HS-5 (cell line): ENCODE measurements at places on chromosomes 13 and 19.

DNA sequence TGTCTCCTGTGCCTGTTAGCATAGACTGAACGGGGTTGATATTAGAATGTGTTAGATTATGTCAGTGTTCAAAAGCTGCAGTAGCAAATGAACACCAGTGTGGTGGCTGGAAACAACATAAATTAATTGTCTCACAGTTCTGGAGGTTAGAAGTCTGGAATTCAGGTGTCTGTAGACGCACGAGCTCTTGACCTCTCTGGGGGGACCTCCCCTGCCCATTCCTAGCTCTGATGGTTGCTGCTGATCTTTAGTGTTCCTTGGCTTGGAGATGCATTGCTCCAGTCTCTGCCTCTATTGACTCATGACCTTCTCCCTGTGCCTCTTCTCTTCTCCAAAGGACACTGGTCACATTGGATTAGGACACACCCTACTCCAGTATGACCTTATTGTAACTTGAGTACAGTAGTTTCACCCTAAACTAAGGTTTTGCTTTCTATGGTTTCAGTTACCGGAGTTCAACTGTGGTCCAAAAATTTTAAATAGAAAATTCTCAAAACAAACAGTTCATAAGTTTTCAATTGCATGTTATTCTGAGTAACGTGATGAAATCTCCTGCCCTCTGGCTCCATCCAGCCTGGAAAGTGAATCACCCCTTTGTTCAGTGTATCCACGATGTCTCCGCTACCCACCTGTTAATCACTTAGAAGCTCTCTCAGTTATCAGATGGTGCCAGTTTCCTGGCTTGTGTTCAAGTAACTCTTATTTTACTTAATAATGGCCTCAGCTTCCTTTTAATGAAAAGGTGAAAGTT, 273.2 kb downstream of the MYO16 start:
- DNase-seq: no peak

DNA sequence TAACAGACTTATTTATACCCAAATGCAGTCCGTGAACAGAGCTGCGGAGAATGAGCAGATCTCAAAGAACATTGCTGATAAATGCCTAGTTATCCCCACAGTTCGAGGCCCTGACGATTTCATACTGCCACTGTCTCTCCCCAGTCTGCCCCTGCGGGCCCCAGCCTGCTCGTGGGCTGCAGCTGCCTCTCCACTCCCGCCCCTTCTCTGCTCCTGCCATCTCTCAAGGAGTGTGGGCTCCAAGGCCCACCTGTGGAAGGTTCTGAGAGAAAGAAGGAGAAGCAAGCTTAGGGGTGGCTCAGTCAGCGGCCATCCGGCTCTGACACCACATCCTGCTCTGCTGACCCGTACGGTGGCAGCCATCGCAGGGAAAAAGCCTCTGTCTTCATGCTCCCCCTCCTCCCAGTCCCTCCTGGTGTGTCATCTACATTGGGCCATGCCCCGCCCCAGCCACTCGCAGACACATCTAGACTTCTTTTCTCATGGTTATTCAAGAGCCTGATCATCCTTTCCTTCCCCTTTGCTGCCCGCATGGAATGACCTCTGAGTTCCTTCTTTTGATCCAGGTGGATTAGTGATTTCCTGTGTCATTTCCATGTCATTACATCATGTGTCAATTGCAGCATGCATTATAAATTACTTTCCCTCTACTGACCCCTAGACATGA, 52.0 kb downstream of the EPS15L1 start:
- no peak for DNase-seq

DNA sequence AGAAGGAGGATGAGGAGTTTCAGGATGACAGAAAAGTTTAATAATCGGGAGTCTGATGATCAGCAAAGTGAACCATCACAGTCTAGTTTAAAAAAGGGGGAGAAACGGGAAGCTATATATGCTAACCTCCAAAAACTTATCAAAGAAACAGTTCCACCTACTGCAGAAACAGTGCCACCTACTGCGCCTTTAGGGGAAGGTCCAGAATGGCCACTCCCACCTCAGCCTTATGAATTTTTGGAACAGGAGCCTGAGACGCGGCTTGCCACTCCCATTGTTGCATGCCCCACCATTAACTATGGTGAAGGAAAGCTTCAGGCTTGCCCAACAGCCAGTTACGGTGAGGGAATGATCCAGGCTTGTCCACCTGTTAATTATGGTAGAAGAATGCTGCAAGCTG, 929.0 kb downstream of the SLITRK6 start:
- no peak for DNase-seq

DNA sequence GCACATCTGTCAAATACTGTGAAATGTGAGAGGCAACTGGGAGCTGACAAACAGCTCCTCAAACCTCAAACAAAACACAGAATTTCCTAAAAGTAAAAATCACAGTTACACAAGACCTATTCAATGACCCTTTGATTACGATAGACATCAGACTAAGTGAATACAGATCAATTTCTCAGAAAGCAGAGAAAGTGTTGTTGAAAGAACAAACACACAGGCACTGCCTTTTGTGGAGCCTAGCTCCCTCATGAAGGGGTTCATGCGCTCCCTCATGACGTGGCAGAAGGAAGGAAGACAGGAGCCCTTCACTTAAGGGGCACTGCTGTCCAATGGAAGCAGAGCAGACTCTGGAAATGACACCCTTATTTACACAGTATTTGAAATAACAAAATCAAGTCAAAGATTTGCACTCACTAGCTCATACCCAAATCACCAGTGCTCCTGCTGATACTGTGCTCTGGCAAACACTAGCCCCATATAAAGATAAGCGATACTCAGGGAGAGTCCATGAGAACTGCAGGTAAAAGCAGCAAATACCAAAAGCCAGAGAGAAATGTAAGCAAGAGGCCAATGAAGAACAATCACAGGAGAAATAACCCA, 144.9 kb downstream of the KLF12 start:
- no peak for DNase-seq

DNA sequence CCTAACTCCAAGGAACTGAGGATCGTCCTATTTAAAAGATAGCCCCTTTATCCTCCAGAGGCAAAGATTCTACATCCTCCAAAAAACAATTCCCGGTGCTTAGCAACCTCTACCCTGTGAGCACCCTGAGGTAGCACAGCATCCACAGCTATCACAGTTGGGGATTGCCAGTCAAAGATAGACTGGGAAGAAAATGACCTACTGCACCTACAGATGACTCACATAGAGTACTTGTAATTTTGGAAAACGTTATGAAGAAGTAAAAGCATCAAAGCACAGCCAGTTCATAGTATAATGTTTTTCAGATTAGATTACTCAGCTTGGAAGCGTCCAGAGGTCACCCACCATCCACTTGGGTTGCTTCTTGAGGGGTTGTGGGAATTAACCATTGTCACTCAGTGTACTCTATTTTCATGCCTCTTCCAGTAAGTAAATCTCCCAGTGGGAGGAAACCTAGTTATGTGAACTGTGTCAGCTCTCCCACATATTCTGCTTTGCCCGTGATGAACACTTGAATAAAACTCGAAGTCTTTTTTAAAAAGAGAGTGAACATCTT, 8.9 kb upstream of the FAM124A start:
- DNase-seq: no peak

DNA sequence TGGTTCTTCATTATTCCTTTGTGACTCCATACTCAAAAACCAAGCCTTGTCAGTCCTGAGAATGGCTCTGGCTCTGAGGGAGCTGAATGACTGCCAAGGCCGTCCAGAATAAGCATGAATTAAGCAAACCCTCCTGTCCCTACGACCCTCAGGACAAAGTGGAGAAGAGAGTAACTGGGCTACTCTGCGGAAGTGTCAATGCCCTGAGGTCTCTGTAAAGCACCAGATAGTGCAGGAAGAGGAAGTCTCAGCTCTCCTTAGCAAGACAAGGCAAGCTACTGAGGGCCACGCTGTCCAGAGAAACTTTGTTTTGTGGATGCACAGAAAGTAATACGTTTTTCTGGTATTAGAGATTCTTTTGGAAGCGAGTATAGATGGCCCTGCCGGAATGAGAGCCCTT, 94.1 kb downstream of the RNASEH2B start:
- DNase-seq: no peak

DNA sequence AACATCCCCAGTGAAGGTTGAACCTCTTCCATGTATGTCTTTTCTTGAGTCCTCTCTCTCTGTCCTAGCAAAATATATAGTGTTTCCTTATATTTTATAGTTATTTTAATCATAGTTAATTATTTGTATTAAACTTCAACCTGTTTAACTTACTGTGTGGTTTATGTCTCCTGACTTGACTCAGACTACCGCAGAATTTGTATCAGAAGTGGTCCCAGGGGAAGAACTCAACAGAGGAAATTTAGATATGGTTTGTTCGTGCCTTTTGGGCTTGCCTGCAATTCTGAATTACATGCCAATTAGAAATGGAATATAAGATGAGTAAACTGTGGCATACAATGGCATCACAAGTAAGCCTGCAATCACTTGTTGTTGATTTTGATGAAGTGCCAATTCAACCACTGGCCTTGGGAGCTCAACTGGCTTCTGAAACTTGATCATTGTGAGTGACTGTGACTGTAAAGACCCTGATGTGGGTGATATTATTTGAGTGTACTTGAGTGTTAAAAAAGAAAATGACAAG, 1459.5 kb upstream of the PCDH20 start:
- DNase-seq: no peak

DNA sequence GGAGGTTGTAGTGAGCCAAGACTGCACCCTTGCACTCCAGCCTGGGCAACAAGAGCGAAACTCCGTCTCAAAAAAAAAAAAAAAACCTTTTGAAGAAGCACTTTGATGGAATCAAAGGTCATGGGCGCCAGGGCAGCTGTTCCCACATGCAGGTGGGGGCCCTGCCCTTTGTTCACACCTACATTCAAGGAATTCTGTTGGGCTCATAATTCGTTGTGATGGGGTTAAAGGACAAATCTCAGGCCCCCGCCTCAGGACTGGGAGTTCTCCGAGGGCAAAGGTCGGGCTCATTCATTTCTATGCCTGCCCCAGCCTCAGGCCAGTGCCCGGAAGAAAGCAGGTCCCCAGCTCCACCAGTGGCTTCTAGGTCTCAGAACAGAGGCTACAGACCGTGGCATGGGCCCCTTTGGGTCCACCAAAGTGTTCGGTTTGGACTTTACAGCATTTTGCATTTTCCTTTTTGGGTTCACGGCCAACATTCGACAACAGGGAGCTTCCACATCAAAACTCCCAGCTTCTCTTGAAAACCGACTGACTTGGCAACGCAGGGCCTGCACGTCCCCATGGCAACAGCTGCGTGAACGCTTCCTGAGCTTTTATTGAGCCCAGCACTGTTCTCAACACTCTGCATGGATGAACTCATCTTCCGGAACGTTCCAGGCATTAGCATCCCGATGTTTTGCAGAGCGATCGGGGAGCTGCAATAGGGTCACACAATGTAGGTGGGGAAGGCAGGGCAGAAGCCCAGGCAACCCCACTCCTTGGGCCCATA, 10.1 kb upstream of the GTF2F1 start:
- DNase-seq: no peak

GRCh38 chr13:97279913-97280312, 57.8 kb downstream of the MBNL2 start:
- no peak for DNase-seq

DNA sequence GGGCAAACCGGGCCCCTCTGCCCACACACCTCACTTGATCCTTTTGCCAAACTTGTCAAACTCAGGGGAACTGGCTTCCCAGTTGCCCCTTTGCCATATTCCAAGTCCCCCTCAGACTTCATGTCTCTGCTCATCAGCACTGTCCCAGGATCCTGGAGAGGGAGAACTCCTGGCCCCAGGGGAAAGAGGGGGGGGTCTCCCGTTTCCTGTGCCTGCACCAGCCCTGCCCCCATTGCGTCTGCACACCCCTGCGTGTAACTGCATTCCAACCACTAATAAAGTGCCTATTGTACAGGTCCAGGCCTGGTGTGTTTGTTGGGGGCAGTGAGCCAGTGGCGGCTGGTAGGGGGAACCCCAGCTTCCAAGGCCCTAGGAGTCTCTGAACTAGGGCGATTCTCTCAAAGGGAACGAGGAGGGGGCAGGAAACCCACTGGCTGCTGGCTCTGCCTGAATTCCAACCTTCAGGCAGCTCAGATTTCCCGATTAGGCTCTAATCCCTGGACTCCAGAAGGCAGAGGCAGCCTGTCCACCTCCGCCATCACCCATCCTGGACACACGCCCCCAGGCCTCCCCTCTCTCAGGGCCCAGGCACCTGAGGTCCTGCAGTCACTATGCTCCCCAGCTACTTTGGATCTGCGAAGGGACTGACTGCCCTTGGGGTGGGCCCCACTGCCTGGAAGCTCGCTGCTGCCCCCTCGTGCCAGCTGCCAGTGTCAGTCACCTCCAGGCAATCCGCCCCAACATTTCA, 9.7 kb upstream of the ILF3 start:
- no peak for DNase-seq

- no peak for DNase-seq
These were observed 8.1 kb upstream of the IGFL3 start for GRCh38 chr19:46132508-46133100.

DNA sequence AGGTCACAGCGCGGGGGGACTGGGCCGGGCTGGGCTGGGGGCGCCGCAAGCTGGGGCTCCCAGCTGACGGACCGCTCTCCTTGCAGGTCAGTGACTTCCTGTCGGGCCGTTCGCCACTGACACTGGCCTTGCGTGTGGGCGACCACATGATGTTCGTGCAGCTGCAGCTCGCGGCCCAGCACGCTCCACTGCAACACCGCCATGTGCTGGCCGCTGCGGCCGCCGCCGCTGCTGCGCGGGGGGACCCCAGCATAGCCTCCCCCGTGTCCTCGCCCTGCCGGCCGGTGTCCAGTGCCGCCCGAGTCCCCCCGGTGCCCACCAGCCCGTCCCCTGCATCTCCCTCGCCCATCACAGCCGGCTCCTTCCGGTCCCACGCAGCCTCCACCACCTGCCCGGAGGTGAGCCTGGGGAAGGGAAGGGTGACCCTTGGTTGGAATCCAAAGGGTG, 5.7 kb downstream of the MIDN start:
- DNase-seq: no peak

GRCh38 chr19:2234996-2235380, 1.1 kb downstream of the PLEKHJ1 start:
- no peak for DNase-seq

GRCh38 chr19:29517412-29517811, 8.4 kb upstream of the VSTM2B start:
- DNase-seq: no peak

DNA sequence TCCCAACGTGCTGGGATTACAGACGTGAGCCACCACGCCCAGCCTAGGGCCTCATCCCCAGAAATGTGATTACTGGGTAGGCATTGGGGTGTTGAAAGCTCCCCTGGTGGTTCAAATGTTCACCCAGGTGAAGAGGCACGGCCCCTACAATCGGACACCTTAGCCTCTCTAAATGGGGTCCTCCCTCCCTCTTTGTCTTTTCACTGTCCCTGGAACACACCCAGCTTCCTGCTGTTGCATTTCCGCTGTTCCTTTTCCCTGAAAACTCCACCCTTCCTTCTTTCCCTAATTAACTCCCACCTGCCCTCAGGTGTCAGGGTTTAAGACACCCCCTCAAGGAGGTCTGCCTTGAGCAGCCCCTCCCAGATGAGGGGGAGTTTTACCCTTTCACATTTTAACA, 3.6 kb upstream of the PRODH2 start:
- DNase-seq: no peak

- DNase-seq: no peak
These were observed 534.1 kb downstream of the PCDH17 start for GRCh38 chr13:58165617-58166016.

DNA sequence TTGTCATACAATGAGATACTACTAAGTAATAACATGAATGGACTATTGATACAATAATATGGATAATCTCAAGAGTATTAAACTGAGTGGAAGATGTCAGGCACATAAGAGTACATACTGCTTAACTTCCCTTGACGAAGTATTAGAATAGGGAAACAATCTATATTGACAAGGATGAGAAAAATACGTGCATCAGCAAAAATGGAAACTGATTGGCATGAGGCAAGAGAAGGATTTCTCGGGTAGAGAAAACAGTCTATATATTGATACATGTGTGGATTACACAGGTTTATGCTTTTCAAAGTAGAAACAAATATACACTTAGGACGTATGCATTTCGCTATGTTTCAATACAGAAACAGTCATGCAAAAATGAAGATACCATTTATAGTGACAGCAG, 57.4 kb downstream of the PRR20E start:
- no peak for DNase-seq
